ENCODE measurements at places on chromosomes 3 and 15.

- DNase-seq: no peak
Observed at GRCh38 chr15:25850154-25851111, 12.7 kb downstream of the ATP10A start.

DNA sequence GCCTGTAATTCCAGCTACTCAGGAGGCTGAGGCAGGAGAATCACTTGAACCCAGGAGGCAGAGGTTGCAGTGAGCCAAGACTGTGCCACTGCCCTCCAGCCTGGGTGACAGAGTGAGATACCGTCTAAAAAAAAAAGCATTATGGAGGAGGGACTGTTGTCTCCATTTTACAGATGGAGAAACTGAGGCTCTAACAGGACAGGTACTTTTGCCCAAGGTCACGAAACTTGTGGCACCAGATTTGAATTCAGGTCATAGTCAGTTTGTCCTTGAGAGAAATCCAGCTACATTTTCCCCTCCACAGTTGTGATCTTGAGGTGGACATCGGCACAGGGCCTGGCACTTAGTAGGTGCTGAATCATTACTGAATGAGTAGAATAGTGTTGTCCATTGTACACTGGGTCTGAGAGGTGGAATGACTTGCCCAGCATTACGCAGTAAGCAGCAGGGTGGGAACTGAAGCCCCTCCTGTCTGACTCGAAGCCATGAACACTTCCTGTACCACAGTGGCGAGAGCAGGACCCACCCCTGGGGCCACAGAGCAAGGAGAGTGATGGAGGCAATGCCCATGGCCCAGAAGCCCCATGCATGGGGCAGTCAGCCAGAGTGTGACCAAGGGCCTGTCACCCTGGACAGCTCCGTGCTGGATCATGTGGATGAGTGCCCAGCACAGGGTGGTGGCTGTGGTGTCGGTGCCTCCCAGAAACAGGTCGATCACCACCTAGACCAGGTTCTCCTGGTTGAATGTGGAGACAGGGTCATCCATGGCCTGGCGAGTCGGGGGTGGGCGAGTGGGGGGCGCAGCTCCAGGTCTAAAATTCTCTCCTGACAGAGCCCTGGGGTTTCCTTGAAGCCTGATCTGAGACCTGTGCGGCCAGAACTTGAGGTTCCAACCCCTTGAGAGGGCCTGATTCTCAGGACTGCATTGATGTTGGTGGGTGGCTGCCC, 20.4 kb upstream of the PARL start:
- no peak for DNase-seq

DNA sequence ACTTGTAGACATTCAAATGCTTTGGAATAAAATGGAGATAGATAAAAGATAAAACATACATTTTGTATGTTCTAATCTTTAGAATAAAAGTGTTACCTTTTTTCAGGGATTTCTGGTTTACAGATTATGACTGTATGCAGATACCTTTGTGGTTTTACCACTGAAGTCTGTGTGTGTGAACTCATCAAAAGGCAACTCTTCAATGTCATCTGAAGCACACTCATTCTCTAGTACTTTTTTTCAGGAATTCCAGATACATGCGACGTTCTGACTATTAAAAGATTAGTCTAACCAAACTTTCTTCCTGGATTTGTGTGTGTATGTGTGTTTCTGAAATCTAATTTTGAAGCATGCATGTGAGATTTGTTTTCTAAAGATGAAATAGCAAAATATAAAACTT, 188.6 kb downstream of the NLGN1 start:
- no peak for DNase-seq

DNA sequence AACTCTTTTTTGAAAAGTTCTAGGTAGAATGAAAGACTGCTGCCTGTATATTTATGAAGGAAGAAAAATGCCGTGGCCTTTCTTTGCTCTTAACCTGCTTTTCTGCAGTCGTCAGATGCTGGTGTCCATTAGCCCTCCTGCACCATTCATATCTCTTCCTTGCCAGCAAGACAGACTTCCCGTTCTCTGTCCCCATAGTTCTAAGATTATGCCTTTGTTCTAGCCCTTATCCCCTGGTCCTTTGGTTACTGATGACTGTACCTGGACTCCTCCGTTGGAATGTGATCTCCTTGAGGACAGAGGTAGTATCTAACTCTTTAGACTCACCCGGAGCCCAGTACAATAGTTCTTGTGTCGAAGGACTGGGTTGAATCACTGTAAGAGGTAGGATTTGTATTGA, 16.8 kb downstream of the ABHD17C start:
- DNase-seq: no peak

- no peak for DNase-seq
Observed at GRCh38 chr3:34109846-34110245, 311.4 kb downstream of the PDCD6IP start.

DNA sequence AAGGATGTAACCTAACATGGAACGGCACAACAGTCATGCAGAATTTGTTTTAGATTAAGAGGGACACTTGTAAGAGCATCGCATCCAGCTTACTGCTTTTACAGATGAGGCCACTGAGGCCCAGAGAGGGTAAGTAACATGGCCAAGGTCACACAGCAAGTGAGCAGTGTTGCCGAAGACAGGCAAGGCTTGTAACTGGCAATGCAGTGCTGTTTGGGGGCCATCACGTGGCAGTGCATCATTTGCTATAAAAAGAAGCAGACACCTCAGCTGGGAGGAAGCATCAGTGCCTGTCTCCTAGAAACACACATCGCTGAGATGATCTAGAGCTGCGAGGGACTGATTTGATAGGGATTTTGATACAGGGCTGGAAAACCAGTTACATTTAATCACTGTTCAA, 108.2 kb upstream of the PROK2 start:
- DNase-seq: no peak
